Spinal cord (tissue), 10 donors: ENCODE measurements at places on chromosomes 2 and 18. TPM values are rescaled to one million over a fixed set of nuclear protein-coding genes. Genes with fewer than 3 reads are reported as not detected.

- peaks cover 13% of the 10 kb centered on the region for H3K4me1 ChIP-seq
- H3K36me3 ChIP-seq, result no peaks in the 10 kb centered on the region
- H3K27ac ChIP-seq, result no peak overlapping the region
- peaks cover 5% of the 10 kb centered on the region for H3K27me3 ChIP-seq
- DNase-seq, result peak; percentile 12
- H3K4me3 ChIP-seq, result no peak overlapping the region
Measured at GRCh38 chr18:78138983-78139496, 840.6 kb upstream of the SALL3 start.

GRCh38 chr2:241224851-241225438, 36.5 kb downstream of the ANO7 start:
- peaks cover 21% of the 10 kb centered on the region for H3K4me1 ChIP-seq
- H3K27me3 ChIP-seq, result no peaks in the 10 kb centered on the region
- peaks cover 61% of the 10 kb centered on the region for H3K36me3 ChIP-seq
- peak overlapping the region; percentile 58 for H3K27ac ChIP-seq
- no peak for DNase-seq

The LHCGR gene
- 0.79 TPM for total RNA-seq

DNA sequence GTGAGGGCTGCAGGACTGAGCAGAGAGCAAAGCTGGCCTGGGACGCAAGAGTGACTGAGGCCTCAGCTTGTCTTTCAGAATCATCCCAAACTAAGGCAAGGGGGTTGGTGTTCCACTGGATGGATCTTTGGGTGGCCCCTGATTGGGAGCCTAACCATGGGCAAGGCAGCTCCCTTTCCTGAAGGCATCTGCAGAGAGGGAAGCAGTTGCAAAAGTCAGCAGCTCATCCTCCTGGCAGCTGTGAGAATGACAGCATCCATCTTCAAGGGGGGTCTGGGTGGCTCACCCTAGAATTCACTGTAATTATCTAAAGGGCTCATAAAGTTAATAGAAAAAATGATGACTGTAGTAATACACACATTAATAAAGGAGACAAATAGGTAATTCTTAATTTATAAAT, 46.5 kb upstream of the RAB31 start:
- no peak for DNase-seq
- H3K27ac ChIP-seq, result no peak overlapping the region
- H3K4me1 ChIP-seq, result no peaks in the 10 kb centered on the region
- no peak overlapping the region for H3K4me3 ChIP-seq

The LRP2 gene
- total RNA-seq, result 2.3 TPM

The AQP12B gene
- not detected for total RNA-seq
